ENCODE measurements at places on chromosomes 12 and 14.

DNA sequence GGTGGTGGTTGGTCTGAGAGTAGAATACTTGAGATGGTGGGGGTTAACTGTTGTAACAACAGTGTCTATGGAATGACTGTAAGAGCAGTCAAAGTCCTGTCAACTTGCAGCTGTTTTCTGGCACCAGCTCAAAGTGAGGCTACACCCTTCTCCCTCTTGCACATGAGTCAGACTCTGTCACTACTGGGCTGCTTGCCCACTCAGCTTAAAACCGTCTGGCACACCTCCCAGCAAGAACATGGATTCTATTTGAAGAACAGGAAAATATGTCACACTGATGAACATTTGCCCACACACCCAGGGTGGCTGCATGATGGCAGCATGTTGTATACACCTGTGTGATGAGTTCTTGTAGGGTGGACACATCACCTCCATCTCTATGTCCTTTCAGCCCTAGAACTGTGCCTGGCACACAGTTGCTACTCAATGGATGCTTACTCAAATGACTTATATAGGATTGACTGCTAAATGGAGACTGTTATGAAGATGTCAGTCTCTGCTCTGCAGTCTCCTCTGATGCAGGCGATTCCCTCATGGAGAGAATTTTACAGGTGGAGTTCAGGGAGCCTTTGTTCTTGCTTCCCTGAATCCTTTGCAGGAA is 19.3 kb upstream of the SERPINA6 start:
- DNase-seq: no peak

DNA sequence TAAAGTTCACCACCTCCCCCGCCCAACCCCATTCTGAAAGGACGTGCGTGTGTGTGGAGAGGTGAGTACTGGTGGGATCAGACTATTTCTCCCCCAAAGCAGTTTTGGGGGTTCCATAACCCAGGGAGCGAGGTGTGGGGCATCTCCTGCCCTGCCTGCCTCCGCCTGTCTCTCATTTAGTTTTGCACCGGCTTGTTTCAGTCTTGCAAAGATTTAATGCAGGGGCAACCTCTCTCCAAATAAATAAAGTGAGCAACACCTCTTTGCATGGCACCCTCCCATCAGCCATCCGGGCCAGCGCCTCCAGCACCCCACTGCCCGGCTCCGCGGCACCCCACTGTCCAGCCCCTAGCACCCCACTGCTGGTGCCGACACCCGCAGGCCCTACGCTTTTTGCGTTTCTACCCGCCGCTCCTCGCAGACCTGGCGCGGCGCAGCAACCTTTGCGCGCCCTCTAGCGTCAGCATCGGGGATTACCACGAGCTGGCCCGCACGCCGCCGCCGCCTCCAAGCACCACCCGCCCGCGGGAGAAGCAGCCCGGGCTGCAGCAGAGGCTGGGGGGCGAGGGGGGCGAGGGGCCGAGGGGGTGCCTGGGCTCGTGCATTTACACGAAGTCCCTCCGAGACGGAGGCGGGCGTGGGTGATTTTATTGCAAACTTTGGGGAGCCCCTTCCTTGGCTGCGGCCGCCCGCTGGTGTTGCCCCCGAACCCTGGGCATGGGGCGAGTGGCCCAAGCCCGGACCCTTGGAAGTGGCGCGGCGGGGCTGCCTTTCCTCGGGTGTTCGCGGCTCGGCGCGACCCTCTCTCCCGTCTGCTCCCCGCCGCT is 55.8 kb upstream of the VRK1 start:
- no peak for DNase-seq

DNA sequence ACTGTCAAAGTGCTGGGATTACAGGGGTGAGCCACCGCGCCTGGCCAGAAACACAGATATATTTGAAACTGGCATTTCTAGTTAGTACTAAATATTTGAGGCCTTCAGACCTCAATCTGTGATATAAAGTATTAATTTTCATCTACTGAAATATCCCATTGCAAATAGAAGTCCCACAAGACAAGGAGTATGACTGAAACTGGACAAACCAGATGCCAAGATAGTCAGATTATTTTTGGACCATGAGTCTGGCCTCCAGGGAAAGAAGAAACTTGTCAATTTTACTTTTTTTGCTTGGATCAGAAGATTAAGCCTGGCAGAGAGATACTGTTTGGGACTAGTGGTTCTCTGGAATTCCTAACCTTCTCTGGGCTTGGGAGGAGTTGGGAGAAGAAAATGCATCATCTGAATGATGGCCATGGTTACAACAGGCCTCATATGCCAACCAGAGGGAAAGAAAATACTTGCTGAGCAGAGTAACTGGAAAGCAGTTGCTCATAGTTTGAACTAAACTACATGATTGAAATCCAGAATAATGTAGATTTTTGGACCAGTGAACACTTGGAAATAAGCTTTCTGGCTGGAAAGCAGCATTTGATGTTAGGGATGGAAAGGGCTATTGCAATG is 2.9 kb upstream of the SMOC1 start:
- DNase-seq: no peak

GRCh38 chr12:118271770-118272417 is 100.8 kb downstream of the TAOK3 start:
- no peak for DNase-seq

DNA sequence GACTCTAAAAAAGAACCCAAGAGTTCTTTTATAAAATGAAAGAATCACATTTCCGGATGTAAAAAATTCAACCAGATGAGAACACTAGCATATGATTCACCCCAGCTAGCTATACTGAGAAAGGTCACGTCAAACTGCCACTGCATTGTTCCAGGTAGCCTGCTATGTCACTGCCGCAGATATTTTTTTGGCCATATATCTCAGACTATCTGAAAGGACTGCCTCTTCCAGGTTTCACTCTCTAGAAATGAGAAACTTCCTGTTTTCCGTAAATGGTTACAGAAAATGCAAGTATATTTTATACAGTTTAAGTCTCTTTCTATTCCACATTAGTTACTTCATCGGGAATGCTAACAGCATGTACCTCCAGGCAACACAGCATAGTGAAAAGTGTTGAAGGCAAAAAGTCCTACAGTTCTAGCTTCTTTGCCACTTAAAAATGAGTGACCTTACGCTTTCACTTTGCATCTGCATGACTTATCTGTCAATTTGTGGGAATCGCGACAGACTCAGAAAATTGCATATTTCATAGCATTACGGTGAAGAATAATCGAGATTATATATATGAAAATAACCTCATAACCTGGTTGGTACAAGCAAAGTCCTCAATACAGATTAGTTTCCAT is 105.2 kb downstream of the MED13L start:
- DNase-seq: no peak

- DNase-seq: no peak
These were observed 33.6 kb downstream of the CEP83 start for GRCh38 chr12:94426049-94426448.

DNA sequence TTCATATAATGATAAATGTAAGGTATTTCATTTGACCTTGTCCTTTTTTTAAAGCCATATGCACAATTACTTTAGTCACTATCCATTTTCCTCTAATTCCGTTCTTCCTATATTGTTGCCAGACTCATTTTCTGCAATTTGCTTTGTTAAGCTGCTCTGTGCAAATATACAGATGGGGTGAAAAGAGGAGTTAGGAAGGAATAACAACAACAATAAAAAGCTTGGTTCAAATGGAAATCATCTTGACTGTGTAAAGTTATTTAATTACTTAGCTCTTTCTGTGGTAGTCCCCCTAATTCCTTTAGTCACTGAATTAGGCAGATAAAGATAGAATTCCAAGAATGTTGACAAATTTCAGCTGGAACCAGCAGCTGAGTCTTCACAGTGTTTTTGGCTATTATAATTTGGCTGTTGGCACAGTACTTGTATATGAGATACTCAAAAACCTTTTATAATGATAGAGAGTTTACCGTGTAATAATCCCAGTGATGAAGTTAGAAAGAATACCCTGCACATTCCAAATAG is 838.0 kb downstream of the RPS29 start:
- DNase-seq: no peak

DNA sequence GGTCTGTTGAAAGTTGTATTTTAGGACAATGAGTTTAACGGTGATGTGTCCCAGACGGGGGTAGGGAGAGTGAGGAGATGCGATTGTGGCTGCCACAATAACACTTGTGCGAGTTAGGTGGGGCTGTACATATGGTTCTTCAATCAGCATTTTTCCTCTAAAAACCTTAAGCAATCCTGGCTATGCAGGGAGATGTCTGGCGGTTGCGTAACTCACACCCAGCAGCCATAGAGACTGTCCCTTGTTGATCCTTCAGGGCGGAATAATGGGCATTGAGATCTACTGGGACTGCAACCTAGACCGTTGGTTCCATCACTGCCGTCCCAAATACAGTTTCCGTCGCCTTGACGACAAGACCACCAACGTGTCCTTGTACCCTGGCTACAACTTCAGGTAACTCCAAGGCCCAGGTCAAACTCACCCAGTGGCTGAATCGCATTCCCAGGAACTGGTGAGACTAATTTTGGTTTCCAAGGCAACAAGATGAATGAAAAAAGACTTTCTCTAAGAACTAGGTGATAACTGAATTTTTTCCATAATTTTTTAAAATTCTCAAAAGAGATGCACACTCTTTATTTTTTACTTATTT is 34.6 kb downstream of the P2RX7 start:
- DNase-seq: no peak

DNA sequence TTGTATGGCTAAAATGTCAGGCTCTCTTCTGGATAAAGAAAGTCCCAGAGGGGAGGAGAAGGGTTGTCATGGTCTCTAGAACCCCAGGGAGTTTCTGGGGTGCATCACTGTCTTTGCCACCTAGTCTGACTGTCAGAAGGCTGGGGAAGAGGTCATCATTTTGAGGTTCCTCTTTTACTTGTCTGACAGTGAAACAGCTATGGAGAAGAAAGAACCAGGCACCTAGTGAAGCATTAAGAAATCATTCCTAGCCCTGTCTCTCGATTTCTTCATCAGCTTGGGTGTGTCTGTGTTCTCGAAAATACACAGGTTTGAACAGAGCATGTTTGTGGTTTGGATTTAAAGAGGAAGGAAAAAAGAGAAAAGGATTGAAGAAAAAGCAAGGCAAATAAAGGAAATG is 158.7 kb upstream of the LRIG3 start:
- no peak for DNase-seq

GRCh38 chr14:22898302-22899090 is 15.5 kb downstream of the REM2 start:
- no peak for DNase-seq

DNA sequence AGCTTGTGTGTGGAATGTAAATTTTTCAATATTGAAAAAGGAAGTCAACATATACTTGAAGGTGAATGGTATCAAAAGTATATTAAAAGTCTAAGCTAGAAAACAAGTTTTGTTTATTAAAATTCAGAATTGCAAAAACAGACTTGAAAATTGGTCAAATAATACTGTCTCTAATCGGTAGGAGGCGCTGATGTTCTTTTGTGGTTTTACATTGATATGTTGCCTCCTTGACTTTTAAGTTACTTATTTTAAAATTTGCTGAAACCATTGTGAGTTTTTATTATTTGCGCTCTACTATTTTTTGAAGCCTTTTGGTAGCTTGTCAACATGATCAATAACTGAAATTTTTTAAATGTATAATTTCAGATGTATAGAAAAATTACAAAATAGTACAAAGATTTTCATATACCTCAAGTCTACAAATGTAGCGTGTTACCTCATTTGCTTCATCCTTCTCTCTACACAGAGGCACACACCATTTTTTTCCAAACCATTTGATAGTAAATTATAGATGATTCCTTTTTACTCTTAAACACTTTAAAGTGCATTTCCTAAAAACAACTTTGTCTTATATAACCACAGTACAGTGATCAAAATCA is 6.9 kb downstream of the RTRAF start:
- DNase-seq: no peak

- DNase-seq: no peak
These were observed 24.8 kb upstream of the IFNG-AS1 start for GRCh38 chr12:67964456-67964855.

GRCh38 chr12:108846290-108846701 is 11.1 kb downstream of the SSH1 start:
- no peak for DNase-seq

GRCh38 chr12:57210926-57211692 is 5.5 kb upstream of the NXPH4 start:
- DNase-seq: no peak

GRCh38 chr12:132908145-132909029 is 21.0 kb upstream of the CHFR start:
- DNase-seq: no peak

Data from NK-92 treated with Interleukin-12 subunit alpha and Interleukin-12 subunit beta, amount 100 ng/mL, for 24 hours (cell line).